ELR (cell line): ENCODE measurements at places on chromosomes 1 and 21.
A peak's percentile ranks its signal among the peaks of the same experiment; 100 is the strongest.

DNA sequence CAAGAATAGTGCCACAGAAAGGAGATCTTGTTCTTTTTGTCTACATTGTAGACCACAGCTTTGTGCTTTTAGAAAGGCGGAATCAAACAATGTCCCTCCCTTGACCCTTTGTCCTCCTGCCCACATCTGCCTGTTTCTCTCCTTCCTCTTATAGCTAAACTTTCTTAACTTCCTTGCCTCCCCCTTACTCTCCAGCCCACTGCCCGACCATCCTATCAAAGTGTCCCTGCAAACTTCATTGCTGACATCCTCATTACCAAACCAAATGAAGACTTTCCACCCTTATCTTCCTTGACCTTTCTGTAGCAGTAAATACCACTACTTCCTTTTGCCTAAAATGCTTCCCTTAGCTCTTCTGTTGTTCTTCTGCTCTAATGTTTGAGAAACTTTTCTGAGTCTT lies 5.0 kb downstream of the SELP start:
- no peak for DNase-seq

DNA sequence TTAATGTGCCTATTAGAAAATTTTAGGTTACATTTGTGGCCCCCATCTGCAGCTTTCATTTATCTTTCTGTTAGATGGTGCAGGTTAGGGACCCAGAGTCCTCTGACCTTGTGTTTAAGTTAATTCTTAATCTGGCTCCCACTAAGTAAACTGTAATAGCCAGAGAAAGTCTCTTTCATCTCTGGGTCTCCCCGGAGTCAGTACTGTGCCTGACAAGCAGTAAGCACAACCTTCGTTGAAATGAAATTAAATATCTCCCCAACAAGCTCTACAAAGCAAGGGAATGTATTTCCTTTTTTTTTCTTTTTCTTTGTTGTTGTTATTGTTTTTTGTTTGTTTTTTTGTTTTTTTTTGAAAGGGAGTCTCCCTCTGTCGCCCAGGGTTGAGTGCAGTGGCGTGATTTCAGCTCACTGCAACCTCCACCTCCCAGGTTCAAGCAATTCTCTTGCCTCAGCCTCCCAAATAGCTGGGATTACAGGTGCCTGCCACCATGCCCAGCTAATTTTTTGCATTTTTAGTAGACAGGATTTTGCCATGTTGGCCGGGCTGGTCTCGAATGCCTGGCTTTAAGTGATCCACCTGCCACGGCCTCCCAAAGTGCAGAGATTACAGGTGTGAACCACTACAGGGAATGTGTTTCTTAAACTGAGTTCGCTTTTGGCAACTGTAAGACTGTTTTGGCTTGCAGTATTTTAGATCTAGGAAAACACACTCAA lies 81.6 kb downstream of the HHIPL2 start:
- no peak for DNase-seq

DNA sequence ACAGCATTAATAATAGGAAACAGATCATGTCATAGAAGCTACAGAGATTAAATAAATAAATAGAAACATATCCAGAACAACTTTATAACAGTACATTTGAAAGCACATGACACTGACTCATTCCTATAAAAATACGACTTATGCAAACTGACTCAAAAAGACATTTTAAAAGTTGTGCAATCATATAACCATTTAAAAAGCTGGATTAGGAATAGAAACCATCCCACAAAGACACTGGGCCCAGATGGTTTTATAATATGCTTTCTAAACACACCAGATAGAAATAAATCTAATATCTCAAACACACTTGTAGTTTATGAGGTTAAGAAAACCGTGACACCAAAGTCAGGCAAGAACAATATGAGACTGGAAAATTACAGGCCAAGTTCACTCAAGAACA lies 47.6 kb downstream of the MATN1 start:
- peak; percentile 35 for DNase-seq

- no peak for DNase-seq
Measured at GRCh38 chr1:30287976-30288375, 435.4 kb downstream of the MATN1 start.

DNA sequence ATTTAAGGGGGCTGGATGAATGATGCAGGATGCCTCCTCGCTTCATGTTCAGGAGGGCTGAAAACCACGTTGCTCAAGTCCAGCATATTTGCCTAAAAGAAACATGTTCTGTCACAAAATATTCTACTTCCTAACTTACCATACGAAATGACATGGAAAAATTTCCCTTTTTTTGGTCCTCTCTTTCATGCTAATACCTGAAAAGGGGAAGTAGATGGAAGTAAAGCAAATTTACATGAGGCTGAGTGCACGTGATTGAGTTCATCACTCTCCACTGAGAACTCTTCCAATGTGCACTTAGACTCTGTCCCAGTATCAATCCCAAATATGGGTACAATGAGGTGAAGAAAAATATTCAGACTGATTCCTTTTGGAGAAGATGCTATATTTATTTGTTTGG lies 23.0 kb downstream of the XCL2 start:
- no peak for DNase-seq

DNA sequence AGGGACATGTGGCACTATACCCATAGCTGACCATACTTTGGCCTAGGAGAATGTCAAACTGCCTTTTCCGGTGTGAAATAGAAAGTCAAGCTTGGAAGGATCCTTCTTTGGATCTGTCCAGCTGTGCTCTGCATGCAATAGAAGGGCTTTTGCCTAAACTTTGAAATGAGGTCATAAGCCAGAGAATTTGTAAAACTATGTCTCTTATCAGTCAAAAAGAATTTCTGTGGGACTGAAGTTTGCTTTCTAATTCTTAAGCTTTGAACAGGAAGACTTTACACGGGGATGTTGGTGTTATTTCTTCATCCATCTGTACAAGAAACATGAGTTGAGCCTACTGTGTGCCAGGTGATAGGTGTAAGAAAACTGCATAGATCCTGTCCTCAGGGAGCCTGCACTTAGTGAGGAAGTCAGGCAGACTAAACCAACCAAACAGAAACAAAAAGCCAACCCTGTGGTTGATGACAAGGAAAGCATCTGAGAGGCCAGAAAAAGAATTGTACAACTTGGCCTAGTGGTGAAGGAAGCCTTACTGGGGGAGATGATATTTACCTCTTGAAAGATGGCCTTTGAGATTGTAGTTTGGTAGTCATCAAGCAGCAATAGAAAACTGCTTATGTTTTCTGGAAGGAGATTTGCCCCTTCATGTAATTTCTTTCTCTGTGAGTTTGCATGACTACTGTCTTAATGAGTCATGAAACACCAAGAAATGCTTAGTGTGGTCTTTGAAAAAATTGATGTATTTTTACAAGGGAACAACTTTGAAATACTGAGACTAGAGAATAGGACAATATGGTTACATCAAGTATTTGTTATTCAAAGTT lies 24.8 kb downstream of the TGFB2 start:
- peak; percentile 74 for DNase-seq

DNA sequence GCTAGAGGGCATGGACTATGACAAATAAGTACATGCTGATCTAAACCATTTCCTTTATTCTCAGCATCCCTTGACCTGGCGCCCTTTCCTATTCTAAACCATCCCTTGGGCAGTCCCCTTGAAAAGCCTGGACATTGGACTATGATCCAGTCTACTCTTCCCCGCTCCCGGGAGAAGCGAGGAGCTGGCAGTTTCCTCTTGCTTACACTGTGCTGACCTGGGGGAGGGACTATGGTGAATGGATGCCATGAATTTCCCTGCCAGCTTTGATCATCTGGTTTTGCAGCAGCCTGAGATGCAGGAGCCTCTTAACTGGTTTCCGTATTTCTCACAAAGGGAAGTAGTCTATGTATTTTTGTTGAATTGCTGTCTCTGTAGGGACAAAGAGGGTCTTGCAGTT lies 121.7 kb downstream of the KIF26B start:
- DNase-seq = no peak

DNA sequence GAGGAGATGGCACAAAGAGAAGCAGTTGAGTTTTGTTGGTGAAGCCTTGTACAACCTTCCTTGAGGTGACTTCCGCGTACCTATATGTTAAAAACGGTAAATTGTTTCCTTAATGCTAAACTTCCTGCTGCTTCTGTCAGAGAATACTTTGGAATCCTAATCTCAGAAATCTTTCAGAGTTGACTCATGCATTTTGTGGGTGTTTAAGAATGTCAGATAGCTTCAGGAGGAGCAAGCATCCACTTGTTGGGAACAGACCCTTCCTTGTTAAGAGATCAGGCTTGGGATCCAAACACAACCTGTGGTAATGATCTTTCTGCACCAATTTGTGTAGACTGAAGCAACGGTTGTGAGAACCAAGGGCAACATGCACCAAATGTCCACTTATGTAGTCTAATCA lies 29.5 kb downstream of the AK4 start:
- peak; percentile 87 for DNase-seq

DNA sequence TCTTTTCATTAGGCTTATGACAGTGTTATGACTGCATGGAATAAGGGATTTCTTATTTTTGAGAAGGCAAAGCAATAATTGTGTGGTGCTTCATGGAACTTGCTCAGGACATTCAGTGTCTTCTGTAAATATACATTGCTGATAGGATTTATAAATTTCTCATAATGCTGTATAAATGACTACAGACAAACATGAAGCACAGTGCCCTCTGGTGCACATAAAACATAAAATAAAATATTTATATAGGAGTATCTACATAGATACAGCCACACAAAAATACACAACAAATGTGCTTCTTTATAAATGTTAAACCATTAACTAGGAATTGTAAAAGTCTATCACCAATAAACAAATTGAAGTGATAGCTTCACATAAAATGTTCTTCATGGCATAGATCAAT lies 24.1 kb downstream of the BRINP3 start:
- peak; percentile 42 for DNase-seq

- DNase-seq = no peak
Measured at GRCh38 chr1:77060000-77060399, 159.2 kb downstream of the PIGK start.

DNA sequence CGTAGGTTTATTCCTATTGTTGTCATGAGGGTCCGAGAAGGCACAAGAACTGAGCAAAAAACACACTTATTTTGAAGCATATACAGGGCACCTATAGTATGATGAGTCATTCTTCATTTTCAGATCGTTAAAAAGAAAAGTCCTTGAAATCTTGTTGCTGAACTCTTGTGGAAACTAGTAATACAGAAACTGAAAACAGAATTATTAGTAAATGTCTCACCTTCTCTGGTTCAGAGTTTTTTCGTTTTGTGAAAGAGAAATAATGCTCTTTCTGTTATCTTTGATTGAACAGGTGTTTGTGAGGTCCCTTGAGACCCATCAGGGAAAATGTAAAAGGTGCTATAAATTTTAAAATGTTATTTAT lies 102.0 kb upstream of the COA6 start:
- DNase-seq = no peak

DNA sequence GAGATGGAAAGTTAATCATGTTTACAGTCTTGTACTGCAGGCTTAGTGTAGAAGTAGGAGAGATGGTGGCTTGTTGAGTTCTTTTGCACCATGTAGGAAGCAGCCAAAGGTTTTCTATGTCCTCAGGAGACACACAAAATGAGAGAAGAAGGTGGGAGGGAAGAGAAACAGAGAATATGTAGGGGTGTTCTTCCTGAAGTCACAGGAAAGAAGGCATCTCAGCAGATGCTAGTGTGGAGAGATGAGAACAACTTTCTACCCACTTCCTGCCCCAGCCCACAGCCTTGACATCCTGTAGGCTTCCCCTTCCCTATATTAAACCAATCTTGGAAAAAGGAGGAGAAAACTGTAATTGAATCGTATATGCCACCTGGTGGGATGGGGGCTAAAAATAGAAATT lies 217.0 kb downstream of the S1PR1 start:
- DNase-seq = no peak

DNA sequence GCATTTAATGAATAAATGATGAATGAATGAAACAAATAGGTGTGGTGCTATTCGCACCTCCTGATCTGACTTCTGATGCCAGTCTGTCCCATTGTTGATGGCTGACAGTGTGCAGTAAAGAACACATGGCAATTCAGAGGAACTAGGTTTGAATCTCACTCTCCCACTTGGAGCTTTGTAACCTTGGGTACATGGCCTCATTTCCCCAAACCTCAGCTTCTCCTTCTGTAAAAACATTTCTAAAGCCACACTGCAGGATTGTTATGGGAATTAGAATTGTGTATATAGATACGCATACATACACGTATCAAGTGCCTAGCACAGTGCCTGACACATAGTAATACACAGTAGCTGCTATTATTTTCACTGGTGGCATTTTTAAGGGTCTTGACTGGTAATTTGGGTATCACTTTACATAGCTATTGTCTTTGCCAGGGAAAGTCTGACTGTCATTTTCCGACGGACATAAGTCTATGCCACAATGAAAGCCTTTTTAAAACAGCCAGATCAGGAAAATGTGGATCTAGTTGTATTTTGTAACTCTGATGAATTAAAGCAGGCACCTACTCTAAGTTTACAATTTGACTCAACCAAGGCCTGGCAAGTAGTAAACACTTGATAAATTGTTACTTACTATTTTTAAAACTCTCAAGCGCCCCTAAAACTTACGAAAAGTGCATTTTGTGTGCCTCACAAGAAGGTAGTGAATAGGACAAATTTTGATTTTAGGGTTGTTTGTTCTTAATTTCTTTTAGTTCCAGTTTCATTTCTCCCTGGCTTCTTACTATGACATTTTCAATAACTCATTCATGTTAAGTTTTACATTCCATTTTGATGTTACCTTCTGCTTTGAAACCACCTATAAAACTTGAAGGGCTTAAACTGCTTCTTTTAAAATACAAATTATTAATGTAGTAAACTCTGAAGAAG lies 164.4 kb downstream of the SDCCAG8 start:
- DNase-seq = no peak
